ENCODE measurements at places on chromosomes 4 and X.

GRCh38 chr4:36308150-36308549 is 26.7 kb downstream of the DTHD1 start:
- no peak for DNase-seq

DNA sequence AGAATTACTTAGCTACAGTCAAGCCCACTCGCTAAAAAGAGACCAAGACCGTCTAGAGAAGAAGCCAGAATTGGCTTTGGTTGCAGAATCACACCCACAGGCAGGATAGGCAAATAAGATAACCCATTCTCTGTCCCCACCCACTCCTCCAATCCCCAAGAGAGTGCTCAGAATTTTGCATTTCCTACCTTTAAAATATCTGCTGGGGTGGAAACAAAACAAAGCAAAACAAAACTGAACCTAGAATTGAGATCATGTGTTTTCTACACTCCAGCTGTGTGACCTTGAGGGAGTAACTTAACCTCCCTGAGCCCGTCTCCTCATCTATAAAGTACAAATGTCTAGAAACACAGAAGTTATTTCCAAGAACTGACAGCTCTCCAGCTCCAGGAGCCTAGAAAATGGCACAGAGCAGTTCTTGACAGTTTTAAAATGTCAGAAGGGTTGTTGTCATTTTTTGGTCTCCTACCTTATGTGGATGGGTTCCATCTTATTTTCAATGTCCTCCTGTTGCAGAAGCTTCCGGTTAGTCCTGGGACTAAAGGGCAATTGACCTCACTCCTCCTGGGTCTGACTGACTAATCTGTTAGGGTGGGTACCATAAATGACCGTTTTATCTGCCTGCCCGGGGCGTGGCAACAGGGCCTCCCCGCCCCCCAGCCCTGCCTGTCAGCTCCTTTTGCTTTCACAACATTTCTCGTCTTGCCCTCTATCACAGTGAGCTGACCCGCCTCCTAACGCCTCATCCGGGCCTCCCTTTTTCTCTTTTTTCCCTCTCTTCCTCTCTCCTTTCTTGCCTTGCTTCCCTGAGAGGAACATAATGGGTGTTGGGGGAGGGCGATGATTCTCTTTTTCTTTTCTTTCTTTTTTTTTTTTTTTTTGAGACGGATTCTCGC is 114.0 kb downstream of the RBM47 start:
- peak; percentile 30 for DNase-seq

DNA sequence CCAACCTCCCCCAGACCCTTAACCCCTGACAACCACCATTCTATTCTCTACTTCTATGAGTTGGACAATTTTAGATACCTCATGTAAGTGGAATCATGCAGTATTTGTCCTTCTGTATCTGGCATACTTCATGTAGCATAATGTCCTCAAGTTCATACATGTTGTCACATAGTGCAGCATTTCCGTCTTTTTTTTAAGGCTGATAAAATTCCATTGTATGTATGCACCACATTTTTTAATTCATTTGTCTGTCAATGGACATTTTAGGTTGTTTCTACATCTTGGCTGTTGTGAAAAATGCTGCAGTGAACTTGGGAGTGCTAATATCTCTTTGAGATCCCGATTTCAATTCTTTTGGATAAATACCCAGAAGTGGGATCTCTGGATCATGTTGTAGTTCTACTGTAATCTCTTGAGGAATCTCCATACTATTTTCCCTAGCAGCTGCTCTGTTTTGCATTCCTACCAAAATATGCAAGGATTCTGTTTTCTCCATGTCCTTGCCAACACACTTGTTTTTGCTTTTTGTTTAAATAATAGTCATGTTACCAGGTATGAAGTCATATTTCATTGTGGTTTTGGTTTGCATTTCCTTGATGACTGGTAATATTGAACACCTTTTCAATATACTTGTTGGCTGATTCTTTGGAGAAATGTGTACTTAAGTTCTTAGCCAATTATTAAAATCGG is 48.8 kb upstream of the ADAD1 start:
- DNase-seq = peak; percentile 58

DNA sequence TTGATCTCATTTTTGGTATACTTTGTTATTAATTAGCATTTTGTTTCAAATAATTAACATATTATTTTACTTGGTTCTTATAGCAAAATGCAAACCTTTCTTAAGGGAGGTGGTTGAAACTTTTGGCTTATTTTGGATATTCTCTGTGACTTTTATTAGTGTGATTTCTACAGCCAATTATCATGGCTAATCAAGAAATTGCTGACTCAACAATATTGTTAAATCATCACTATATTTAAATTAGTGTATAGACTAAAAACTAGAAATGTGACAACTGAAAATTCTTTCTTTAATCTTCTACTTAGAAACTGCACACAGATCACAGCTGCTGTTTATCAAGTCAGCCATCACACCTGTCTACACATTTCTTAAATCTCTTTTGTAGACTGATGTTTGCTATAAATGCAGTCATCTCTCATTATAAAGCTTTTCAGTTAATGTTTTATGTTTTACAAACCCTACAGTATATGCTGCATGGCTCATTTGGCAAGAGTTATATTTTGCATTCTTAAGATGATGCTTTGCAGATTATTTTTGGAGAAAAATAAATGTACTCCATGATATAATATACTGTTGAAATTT is 389.8 kb upstream of the PCDH10 start:
- DNase-seq = no peak

DNA sequence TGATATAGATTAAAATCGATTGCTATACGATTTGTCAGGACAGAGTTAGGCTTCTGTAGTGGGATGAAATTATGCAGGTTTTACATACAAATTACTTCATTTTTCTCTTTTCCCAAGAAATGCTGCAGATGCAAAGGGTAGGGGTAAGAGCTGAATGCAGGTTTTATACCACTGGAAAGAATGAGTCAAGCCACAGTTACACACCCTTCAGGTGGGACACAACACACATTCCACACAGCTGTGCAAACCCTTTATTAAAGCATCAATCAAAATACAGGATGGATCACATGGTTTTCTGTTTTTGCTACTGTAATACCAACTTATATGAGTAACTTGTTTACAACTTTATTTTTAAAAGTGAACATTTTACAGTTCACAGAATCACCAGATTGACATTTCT is 39.8 kb downstream of the MFAP3L start:
- DNase-seq = no peak

- DNase-seq = no peak
Measured at GRCh38 chr4:108166441-108167315, 2.1 kb downstream of the LEF1 start.

- peak; percentile 55 for DNase-seq
Measured at GRCh38 chrX:12548746-12549145, 242.5 kb upstream of the PRPS2 start.

DNA sequence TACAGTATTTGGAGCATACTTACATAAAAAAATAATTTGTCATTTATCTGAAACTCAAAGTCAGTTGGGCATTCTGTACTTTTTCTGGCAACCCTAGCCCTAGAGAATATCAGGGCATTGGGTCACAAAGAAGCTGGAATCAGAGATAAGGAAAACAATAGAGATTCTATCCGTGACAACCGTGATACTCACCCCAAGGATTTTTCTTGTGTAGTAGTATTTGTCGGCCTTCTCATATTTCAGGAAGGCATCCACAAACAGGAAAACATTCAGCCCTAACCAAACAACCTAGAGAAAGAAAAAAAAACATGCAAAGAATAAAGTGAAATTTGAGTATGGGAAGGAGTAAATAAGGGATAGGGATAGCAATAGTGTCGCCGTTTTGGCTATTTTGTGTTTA is 3.6 kb downstream of the NOX1 start:
- DNase-seq = no peak

DNA sequence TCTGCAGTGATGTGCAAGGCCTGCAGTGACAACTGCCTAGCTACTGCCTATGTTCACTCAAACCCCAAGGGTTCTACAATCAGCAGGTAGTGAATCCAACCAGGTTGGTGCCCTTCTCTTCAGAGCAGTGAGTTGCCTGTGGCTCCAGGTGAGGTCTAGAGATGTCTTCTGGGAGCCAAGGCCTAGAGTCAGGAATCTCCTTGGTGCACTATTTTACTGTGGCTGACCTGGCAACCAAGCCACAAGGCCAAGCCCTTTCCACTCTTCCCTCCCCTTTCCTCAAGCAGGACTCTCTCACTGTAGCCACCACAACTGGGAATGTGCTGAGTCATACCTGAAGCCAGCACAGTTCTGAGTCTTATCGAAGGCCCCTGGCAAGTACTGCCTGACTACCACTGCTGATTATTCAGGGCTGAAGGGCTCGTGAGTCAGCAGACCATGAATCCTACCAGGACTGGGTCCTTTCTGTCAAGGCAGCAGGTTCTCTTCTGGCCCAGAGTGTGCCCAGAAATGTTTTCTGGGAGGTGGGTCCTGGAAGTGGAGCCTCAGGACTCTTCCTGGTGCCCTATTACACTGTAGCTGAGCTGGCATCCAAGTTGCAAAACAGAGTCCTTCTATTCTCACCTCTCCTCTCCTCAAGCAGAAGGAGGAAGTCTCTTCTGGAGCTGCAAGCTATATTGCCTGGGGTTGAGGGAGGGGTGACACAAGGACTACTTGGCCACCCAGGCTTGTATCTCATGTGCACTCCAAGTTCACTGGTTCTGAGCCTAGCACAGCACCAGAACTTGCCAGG is 111.6 kb downstream of the BTC start:
- peak; percentile 94 for DNase-seq

- peak; percentile 63 for DNase-seq
Measured at GRCh38 chr4:181959121-181959520, 284.1 kb upstream of the TENM3 start.

- no peak for DNase-seq
Measured at GRCh38 chrX:54808109-54808604, 612 bp downstream of the MAGED2 start.

DNA sequence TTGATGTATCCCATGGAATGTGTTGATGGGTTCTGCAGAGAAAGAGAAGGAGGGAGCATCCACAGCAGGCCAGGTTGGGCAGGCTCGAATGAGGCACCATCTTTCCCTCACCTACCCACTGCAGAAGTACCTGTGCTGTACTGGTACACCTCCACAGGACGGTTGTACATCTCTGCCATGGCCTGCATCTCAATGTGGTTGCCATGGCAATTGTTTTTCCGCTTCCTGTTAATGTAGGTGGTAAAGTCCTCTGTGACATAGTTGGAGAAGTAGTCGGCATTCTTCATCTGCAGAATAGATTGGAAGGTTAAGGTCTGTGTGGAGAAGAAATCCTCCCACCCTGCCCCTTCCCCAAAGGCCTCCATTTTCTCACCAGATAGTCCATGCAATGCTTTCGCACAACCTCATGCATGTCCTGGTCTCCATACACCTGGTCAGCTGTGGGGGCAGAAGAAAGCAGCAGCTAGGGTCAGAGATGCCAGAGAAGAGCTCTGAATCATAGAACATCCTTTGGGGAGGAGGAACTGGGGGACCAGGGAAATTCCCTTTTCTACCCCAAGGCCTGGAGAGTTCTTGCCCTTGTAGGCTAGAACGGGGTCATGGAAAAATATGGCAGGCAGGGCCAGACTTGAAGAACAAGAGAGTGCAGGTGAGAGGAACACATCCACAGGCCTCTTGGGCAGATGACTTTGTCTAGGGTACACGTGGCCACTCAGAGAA is 15.9 kb upstream of the PIM2 start:
- DNase-seq = no peak

GRCh38 chrX:2176733-2177132 is 324.0 kb downstream of the DHRSX start:
- no peak for DNase-seq

DNA sequence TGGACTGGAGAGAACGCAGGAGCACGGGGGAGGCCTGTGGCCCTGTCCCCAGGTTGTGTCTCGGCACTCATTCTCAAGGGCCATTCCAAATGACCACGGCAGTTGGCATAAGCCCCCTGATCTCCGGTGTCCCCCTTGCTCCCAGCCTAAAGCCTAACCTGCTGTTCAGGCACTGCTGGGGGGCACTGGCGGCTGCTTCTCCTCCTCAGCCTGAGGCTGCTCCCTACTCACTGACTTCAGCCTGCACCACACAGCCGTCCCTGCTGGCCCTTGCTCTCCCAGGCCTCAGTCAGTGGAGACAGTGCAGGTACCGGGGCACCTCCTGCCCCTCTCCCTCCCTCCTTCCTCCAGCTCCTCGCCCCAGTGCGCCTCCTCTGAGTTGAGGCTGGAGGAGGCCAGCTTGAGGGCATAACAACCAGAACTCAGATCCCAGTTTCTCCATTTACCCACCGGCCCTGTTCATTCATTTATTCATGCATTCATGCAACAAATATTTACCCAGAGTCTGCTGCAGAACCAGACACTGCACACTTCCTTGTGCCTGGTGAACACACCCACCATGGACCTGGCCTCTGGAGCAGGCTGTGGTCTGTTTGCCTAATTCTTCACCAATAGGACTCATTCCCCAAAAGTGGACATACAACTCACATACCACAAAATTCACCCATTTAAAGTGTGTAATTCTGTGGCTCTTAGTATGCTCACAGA is 65.0 kb downstream of the CPZ start:
- no peak for DNase-seq

DNA sequence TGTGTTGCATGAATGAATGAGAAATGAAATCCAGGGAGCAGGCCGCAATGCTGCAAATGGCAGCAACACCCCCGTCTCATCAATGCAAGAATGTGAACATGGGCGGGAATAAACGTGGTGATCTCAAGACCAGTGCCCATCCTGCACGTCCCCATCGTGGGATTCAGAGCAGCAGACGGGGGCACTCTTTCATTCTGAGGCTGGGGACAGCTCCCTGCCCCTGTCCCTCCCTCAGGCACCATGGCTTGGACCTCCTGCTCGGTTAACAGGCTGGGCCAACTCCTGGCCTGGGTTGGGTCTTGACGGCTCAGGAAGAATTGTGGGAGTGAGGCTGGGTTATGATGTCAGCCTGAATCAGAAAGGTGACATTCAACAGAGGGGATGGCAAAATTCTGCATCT is 78.9 kb downstream of the NSUN7 start:
- no peak for DNase-seq

DNA sequence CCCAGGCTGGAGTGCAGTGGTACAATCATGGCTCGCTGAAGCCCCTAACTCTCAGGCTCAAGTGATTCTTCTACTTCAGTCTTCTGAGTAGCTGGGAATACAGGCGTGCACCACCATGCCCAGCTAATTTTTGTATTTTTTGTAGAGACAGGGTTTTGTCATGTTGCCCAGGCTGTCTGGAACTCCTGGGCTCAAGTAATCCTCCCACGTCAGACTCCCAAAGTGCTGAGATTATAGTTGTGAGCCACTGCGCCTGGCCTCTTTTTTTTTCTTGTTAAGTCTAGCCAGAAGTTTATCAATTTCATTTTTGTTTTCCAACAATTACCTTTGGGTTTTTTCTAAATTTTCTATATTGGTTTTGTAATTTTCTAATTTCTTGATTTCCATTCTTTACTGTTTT is 100.6 kb downstream of the GC start:
- peak; percentile 16 for DNase-seq

- peak; percentile 68 for DNase-seq
Measured at GRCh38 chr4:103075894-103076746, 441 bp downstream of the SLC9B2 start.

DNA sequence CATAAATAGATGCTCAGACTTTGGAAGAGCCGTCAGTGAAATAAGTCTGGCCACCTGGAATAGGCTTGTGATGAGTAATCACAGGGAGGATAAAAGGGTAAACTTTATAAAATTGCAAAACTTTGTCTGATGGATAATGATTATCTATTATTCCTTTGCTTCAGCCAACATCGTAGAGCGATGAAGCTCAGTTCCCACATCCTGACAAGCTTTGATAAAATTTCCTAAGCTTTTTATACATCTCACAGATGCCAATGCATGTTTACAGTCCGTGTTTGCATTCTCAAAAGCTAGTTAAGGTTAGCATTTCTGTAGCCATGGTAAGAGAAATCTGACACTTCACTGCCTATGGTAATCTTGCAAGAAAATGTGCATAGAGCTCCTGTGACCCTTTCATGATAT is 15.4 kb upstream of the UGDH start:
- DNase-seq = no peak

- DNase-seq = no peak
Measured at GRCh38 chr4:5719350-5720055, 8.5 kb downstream of the EVC start.

All from fibroblast of pulmonary artery (primary cell).